ENCODE measurements at places on chromosomes 2 and 18.

DNA sequence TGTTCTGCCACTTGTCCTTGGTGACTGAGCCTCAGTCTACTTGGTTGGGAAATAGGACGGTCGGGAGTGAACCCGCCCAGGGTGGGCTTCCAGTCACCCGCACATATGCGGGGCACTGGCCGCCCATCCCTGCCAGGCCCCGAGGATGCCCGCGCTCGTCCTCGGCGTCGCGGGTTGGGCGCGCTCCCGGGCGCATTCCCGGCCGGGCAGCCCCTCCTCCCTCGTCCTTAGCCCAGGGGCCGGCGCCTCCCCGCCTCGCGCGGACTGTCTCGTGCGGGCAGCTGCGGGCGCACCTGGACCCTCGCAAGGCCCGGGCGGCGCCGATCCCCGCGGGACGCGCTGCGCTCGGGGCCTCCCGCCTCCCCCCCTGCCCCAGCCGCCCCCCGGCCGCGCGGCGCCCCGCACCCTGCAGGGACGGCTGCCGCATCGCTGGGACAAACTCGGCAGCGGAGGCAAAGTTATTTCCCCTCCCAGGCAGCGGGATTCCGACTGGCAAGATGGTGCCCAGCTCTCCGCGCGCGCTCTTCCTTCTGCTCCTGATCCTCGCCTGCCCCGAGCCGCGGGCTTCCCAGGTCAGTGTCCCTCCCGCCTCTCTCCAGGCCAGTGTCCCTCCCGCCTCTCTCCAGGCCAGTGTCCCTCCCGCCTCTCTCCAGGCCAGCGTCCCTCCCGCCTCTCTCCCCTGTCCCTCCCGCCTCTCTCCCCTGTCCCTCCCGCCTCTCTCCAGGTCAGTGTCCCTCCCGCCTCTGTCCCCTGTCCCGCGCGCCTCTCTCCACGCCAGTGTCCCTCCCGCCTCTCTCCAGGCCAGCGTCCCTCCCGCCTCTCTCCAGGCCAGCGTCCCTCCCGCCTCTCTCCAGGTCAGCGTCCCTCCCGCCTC, at the start of gene FBLN7:
Gene FBLN7, plus strand, starts transcription at position 227 of the 874 bp plus-strand sequence. Its CDS starts 271 bp downstream, at position 498.
- peak; percentile 34 for DNase-seq

DNA sequence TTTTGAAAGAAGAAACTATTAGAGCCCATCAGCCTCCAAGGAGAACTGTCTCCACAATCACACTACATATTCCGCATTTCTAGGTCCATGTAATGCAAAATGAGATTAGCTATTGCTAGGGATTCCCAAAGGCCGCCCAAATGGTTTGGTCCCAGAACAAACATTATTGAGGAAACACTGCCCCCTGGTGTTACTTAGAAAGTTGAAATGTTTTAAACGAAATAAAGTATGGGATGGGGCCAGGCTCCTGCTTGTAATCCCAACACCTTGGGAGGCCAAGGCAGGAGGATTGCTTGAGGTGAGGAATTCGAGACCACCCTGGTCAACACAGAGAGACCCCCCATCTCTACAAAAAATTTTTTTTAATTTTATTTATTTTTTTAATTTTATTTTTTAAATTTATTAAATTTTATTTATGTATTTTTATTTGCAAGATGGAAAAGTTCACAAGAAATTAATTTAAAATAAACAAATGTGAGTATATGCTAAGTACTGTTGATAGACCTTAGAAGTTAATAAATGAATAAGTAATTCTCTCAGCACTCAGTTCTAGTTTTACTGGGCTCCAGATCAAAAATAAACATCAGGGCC, 5.5 kb downstream of the NHEJ1 start:
- peak; percentile 72 for DNase-seq

DNA sequence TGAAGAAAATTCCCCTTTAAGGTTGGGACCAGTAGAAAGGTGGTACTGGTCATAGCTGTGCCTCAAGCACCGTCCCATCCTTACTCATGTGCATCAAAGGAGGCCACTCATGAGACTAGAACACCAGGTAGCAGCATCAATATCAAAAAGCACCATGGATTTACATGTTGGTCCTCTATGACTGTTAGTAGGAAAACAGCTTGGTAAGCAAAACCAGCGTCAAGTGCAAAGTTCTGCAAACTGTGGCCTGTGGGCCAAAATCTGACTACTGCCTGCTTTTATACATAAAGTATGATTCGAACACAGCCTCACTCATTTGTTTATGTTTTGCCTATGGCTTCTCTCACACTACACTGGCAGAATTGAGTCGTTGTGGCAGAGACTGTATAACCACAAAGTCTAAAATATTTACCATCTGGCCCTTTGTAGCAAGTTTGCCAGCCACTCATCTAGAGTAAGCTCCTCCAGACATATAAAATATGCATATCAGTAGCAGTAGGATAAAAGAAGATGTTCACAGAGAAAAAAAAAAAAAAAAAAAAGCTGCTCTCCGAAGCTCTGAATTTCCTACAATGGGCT, 119.7 kb upstream of the CTNNA2 start:
- no peak for DNase-seq

- DNase-seq, result peak; percentile 62
Observed at GRCh38 chr2:113240150-113240914, 38.4 kb downstream of the PAX8 start.

DNA sequence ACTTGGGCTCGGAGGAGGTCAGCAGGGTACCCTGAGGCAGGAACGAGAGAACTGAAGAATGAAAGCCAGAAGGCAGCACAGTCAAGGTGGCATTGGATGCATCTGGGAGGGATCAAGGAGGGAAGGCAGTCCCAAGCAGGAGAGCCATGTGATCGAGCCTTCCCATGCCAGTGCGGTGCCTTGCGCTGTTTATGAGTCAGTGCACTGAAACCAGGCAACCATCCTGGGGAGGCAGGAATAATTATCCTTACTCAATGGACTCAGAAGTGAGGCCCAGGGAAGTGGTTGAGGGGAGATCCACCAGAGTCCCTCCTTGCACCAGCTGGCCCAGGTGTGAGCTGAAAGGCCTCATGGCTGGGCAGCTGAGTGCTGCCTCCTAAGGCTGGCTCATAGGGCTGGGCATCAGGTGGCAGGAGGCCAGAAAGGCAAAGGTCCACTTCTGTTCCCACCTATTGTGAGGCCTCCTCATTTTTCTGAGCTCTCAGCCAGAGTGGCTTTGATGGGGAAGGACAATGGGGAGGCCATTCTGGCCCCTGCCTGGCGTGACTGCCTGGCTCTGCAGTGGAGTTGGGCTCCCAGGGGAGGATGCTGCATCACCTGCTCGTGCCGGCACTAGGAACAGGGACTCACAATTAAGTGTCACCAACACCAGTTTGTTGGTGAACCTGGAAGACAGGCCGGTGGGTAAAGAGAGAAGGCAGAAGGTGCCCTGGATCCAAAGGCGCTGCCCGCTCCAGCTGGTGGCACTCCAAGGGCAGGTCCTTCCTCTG, 82.3 kb downstream of the TFCP2L1 start:
- DNase-seq, result peak; percentile 76

- no peak for DNase-seq
Observed at GRCh38 chr18:4357579-4357978, 97.5 kb downstream of the DLGAP1 start.

DNA sequence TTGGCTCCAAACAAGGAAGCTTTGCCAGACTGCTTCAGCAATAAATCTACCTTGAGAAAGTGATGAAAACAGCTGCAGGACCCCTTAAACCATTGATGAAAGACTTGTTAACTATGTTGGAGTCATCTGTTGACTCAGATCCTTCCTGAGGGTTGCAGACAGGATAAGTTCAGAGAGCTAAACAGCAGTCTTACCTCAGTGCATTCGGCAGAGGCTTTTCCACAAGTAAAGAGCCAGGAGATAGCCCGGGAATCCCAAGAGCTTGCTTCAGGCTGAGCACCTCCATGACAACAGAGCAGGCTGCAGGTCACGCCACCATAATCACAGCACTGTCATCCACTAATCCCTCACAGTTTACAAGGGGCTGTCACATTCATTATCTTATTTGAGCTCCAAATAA, 23.7 kb downstream of the KIAA2012 start:
- no peak for DNase-seq

DNA sequence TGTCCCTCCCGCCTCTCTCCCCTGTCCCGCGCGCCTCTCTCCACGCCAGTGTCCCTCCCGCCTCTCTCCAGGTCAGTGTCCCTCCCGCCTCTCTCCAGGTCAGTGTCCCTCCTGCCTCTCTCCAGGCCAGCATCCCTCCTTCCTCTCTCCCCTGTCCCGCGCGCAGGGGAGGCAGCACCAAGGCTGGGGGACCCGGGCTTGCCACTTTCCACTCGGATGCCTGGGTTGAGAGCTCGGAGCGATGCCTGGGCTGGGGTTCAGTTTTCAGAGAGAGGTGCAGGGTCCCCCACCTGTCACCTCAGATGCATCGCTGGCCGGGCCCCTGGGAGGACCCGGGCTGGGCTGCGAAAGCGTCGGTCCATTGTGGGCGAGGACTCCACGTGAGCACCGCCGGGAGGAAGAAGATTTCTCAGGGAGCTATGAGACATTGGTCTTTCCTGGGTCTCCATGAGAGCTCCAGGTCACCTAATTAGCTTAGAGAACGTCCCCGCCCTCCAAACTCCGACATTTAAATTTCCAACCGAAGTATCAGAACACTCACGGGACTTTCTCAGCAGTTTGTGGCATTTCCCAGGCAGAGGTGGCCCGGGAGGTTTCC, 2.1 kb downstream of the FBLN7 start:
- no peak for DNase-seq

- DNase-seq, result peak; percentile 38
Observed at GRCh38 chr2:98776136-98776535, 45.2 kb upstream of the MGAT4A start.

- no peak for DNase-seq
Observed at GRCh38 chr2:190413421-190413820, 5.3 kb downstream of the MFSD6 start.

DNA sequence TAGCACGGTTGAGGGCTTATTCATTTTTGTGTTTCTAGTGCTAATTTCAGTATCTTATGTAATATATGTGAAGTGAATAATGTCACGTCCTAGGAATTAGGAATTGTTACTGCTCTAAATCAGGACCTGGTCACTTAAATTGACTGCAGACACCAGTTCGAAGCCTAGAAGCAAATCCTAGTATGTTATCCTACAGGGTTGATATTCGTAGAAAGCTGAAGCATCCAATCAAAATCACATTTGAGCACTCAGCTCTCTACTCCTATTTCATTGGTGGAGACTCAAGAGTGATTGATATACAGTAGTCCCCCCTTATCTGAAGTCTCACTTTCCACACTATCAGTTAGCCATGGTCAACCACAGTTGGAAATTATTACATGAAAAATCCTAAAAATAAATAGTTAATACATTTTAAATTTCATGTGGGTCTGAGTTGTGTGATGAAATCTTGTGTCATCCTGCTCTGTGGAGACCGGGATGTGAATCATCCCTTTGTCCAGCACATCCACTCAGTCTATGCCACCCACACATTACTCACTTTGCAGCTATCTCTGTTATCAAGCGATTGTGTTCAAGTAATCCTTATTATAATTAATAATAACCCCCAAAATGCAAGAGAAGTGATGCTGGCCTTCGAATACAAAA, 35.2 kb upstream of the SCN9A start:
- DNase-seq, result no peak

DNA sequence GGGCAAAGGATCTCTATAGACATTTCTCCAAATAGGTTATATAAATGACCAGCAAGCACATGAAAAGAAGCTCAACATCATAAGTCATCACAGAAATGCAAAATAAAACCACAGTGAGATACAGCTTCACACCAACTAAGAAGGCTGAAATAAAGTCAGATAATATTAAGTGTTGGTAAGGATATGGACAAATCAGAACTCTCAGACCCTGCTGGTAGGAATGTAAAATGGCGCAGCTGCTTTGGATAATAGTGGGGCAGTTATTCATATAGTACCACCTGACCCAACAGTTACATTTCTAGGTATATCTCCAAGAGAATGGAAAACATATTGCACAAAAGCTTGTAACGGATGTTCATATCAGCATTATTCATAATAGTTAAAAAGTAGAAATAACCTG, 14.0 kb downstream of the EPB41L5 start:
- DNase-seq, result no peak

- DNase-seq, result no peak
Observed at GRCh38 chr2:119692954-119693353, 14.0 kb downstream of the TMEM177 start.

GRCh38 chr2:200199576-200200263, 106.8 kb upstream of the SPATS2L start:
- DNase-seq, result no peak

- no peak for DNase-seq
Observed at GRCh38 chr2:36701918-36702317, 5.4 kb downstream of the VIT start.

- peak; percentile 85 for DNase-seq
Observed at GRCh38 chr2:216665242-216665641, 30.1 kb downstream of the IGFBP5 start.

- no peak for DNase-seq
Observed at GRCh38 chr18:21444465-21445212, 155.9 kb downstream of the ESCO1 start.

DNA sequence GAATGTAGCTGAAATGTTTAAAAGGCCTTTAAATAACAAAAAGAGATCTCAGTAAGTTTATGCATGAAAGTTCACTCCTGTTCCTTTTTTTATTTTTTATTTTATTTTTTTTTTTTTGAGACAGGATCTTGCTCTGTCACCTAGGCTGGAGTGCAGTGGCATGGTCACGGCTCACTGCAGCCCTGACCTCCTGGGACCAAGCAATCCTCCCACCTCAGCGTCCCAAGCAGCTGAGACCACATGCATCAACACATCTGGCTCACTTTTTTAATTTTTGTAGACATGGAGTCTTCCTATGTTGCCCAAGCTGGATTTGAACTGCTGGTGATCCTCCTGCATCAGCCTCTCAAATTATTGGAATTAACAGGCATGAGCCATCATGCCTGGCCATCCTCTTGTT, 84.3 kb downstream of the KANSL1L start:
- DNase-seq, result no peak

- no peak for DNase-seq
Observed at GRCh38 chr2:95695613-95696012, 103.8 kb downstream of the TRIM43 start.

DNA sequence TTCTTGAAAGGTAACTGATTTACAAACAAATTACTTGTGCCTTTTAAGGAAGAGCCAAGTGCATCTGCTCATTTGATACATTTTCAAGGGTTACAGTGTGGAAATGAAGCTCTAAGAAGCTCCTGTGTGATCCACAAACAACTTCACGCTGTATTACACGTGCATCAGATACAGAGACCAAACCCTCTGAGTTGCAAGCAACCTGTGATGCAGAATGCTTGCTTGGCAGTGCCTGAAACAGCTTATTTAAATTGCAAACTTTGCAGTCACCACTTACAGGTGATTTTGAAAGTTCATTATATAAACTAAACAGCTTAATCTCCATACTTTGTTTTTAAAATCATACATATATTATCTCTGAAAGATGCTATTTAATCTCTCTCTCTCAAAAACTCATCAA, 50.1 kb downstream of the ZEB2 start:
- DNase-seq, result peak; percentile 2

DNA sequence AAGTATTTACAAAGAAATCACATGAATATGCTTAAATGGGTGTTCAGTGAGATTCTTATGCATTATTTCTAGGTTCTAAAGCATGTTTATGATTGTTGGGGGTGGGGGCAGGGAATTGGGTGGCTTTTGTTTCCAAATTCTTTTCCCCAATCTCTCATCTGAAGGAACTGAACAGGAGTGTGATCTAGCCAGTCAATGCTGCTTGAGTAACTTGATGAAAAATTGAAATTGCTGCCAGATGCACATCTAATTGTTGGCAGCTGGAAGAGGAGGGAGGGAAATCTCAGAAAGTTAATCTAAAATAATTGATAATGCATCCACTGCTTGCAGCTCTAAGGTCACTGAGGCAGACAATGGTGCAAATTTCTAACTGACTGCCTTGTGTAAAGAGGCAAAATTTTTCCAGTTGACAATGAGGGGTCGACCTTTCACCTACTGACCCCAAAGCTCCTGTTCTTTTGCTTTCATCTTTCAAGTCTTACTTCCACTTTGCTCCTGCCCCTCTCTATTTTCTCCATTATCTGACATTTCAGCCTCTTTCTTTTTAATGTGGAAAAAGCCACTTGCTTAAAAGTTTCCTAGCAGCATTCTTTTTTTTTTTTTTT, 53.3 kb downstream of the IRS1 start:
- DNase-seq, result no peak

Measured in DMS79 treated with DMSO at 0.1 percent for 48 hours (cell line).